ENCODE measurements at places on chromosomes 5 and 9.

DNA sequence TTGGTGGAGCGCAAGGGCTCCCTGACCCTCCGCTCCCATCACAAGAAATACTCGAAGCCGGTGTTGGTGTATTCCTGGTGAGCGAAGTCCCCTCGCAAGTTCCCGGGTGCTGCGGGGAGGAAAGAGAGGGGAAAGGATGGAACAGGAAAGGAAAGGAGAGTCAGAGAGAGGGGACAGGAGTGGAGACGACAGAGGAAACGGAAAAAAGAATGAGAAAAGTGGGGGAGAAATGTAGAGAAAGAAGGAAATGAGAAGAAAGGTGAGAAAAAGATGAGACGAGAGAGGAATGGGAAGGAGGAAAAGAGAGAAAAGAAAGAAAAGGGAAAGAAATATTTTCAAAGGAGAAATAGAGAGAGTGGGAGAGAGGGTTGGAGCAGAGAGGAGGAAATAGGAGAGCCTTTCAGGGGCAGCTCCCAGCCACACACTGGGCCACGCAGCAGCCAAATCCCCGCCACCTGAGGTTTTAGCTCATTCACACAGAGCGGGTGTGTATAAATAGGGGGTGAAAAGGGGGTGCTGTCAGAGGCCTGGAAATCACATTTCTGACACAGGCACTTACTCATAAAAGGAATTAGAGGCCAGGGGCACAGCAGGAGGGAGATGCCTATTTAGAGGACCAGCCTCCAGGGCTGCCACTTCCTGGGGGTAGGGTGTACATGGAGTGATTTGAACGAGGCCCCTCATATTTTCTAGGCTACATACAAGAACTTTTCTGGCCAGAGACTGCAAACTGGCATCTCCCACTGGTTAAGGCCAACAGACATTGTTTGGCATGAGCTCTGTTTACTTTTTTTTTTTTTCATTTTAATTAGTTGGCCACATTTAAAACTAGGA lies 555 bp downstream of the CFAP95 start:
- no peak for DNase-seq

DNA sequence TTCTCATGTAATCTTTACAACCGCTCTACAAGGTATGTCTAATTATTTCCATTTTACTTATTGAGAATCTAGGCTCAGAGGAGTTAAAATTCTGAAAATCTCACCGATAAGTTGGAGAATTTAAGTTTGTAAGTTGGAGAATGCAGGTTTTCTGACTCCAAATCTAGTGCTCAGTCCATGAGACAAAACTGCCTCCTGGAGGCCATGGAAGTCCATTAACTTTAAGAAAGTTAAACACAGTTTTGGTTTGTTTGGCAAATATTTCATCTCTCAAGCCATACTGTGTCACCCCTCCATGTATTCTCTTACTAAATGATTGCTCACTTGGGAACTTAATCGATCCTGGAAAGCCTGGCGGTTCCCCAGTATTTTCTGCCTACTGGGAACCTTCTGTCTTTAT lies 52.6 kb downstream of the INIP start:
- no peak for DNase-seq

DNA sequence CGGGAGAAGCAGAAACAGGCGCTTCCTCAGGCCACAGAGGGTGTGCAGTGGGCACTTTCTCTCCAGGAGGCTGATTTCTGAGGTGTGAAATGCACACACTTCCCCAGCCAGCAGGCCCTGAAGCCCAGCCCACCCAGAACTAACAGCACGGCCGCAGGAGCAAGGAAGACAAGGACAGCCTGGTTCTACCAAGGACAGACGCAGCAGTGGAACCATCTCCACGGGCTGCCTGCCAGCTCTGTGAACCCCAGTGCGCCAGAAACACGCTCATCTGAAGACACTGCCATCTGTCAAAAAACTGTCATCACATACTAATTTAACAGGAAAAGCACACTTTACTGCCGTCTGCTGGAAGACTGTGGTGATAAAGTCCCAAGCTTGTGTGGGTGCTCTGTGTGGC lies 40.7 kb downstream of the MAPK9 start:
- DNase-seq: no peak

DNA sequence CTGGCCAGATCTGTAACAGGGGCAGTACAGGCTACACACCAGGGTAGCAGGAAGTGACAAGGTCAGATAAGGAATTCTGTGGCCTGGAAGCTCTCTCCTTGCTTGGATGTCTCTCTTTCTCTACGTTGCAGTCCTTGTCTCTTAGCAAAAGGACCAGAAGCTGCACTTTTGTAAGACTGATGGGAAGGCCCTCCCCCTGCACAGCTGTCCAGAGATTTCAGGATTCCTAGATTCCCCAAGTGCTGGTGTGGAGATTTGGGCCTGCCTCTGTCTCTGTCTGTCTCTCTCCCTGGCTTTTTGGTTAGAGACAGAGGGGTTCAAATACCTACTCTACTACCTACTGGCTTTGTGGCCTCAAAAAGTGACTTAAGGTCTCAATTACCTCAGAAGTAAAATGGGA lies 10.0 kb upstream of the CNTFR start:
- DNase-seq: no peak
